ENCODE measurements at places on chromosomes 2 and 18.

- DNase-seq: no peak
Observed at GRCh38 chr2:115327061-115327460, 884.6 kb downstream of the DPP10 start.

GRCh38 chr2:25341011-25341727, 556 bp downstream of the DNMT3A start:
- DNase-seq: no peak

DNA sequence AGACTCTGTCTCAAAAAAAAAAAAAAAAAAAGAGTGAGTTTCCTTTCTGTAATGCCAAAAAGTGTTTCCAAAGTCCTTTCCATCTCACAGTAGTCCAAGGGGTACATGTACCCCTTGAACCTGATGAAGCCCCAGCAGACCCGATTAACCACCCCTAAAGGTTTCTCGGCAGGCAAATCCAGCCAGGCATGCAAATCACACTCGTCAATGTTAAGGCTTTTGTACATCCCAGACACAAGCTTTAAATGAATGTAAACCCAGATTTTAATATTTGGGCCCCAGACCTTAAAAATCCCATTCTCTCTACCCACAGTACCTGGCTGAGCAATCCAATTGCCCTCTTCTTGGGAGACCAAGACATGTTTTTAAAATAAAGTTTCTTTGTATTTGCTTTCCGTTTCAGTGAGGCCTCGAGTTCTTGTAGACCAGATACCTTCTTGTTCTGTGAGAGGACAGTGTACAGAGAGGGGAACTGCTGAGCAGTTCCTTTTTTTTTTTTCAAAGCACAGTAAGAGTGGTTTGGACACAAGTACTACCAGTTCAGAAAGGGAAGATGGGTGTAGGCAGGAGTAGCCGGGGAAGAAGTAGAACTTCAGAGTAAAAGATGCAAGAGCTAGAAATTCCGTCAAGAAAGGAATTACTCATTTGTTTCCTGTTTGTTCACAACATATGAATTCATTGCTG, at the start of gene NLRC4:
Gene NLRC4, minus strand, starts transcription at position 465 of the 684 bp plus-strand sequence. CDS start 8,111 bp downstream, outside the sequence.
- DNase-seq: no peak

DNA sequence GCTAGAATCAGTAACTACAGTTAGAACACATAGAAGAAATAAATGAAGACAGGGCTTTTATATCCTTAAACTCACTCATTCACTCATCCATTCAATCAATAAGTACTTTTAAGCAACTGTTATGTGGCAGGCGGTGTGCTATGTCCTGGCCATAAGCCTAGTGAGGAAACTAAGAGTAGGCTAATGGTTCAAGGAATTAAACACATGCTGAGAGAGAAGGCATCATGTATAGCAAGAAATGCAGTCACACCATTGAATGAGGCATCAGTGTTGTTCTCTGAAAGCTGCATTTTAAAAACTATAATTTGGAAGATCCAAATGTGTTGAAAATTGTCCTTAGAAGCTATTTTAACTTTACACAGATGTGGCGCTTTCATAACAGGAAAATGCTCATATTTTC, 86.5 kb upstream of the DTNA start:
- DNase-seq: no peak

DNA sequence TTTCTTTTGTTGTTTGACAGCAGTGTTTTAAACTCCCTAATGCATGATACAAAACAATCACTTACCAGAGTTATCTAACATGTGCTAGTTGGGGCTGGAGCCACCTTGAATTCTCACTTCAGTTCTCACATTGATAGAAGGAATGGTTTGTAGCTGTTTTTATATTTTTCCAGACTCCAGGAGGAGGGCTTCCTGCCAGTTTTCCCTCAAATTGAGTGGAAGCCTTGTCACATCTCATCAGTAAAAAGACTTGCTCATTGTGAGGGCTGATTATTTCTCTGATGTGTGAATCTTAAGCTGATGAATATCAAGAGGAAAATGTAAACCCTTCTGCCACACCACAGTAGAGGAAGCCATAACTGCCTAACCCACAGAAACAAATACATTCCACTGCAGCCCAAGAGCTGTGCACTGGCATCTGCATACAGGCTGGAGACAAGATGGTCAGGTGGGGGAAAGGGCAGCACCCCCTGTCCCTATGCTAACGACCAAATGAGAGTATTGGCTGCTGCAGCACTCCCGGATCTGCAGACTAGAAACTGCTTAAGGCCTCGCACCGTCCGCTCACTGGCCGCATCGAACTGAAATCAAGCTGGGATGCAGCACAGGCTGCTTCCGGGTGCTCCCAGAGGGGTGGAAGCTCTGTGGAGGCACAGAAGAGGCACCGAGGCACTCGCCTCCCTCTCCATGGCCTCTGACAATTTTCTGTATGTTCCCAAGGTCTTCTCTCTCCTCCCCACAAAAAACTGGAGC, 73.7 kb upstream of the TPO start:
- DNase-seq: no peak

- DNase-seq: no peak
Observed at GRCh38 chr2:5673145-5674025, 18.8 kb upstream of the SOX11 start.

DNA sequence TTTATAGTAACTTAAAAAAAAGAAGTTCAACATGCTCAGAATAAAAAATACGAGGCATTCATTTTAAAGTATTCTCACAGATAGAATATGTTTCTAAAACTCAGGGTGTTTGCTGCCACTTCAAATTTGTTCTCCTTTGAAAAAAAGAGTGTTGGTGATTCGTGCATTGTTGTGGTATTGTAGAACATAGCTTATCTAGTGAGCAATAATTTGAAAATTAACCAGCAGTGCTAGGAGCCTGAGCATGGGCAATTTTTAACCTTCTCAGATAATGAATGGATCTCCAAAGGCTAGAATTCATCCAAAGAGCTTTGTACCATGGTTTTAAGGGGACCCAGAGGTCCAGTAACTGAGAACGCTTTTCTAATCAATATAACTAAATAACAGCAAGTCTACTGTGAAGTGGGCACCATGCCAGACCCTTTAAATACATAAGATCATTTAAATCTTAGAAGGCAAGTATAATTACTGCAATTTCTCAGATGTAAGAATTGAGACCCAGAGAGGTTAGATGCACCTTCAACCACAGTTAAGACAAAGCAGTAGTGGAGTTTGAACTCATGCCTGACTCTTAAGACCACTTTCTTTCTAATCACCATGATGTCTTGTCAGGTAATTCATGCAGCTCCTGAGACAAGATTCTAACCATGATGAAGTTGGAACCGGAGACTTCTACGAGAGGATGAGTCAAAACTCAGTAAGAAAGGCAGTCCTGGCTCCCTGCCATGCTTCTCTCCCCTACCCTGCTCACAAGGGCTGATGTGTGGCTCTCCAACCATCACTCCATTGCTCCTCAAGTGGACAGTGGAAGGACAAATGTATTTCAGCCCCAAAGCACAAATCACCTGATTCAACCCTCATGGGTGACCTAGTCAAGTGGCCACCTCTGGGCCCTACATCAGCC, 3.4 kb downstream of the CYRIA start:
- no peak for DNase-seq

DNA sequence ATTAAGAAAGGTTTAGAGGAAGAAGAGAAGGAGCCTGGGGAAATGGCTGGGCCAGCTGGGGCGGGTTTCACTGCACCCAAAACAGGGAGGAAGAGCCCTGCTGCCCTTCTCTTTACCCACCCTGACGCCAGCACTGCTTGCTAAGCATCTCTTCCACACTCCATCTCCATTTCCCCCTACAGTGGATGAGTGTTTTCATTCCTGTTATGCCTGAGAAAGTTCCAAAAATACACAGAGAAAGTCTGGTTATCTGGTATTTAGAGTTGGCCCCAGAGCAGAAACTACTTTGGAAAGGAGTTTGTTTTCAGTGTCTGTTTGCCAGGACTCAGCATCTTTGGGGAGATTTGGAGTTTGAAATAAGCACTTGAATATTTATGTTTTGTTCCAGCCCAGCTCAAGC, 451.0 kb downstream of the SLC4A3 start:
- DNase-seq: no peak

DNA sequence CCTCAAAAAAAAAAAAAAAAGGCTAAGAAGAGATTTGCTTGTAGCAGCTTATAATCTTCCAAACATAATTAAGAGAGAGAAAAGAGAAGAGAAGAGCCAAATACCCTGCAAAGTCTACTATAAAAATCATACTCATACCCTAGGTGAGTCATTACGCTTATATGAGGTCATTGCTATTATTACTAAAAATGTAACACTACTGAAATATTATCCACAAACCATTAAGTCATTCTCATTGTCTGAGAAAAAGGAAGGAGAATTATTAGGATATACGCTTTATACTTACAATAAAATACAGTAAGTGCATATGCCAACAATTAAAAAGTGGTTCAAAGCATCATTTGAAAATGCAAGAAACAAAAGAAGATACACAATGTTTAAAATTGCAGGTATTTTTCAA, 66.5 kb downstream of the COLEC12 start:
- no peak for DNase-seq

DNA sequence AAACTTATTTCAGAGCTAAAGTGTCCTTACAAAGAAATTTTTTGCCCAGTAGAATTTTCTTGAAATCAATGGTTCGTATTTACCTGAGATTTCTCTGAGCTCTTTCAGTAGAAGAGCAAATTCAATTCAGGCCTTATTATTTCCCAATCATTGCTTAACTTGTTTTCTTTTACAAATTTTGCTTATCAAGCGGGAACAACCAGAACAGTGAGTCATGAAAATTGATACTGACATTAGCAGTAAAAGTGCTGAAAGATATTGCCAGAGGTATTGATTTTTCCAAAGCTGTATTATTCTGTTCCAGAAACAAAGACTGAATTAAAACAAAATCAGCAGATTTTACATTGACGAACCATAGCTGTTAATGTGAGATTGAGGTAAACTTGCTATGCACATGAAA, 10.1 kb upstream of the RIOK3 start:
- no peak for DNase-seq

GRCh38 chr2:190755772-190756415, 107.0 kb downstream of the NAB1 start:
- no peak for DNase-seq

Measured in stimulated activated CD4-positive, alpha-beta T cell treated with anti-CD3 and anti-CD28 coated beads, TNF-alpha, amount 100 ng/mL, for 4 hours (primary cell).